ENCODE measurements at places on chromosomes 3 and 15. TPM values are rescaled to one million over a fixed set of nuclear protein-coding genes. Genes with fewer than 3 reads are reported as not detected.

The ST3GAL6 gene
- total RNA-seq = 8.6 TPM

- peak; percentile 55 for DNase-seq
Observed at GRCh38 chr3:159472611-159473010, 516.0 kb upstream of the IL12A start.

DNA sequence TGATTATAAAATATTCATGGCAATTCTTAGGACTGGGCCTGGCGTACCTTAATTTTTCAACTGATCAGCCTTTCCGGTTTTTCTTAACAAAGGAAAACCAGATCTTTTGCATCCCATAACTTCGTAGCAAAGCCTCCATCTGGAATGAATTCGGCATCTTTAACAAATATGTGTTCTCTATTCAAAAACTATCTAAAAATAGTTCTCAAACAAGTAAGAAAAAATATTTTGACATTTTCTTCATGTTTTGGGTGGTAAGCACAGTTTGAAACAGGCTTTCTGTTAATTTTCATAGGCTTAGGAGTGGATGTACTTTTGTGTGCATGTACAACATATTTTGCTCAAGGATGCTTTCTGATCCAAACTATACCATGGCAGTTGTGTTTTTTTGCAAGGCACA is 55.1 kb downstream of the RBMS3 start:
- no peak for DNase-seq

DNA sequence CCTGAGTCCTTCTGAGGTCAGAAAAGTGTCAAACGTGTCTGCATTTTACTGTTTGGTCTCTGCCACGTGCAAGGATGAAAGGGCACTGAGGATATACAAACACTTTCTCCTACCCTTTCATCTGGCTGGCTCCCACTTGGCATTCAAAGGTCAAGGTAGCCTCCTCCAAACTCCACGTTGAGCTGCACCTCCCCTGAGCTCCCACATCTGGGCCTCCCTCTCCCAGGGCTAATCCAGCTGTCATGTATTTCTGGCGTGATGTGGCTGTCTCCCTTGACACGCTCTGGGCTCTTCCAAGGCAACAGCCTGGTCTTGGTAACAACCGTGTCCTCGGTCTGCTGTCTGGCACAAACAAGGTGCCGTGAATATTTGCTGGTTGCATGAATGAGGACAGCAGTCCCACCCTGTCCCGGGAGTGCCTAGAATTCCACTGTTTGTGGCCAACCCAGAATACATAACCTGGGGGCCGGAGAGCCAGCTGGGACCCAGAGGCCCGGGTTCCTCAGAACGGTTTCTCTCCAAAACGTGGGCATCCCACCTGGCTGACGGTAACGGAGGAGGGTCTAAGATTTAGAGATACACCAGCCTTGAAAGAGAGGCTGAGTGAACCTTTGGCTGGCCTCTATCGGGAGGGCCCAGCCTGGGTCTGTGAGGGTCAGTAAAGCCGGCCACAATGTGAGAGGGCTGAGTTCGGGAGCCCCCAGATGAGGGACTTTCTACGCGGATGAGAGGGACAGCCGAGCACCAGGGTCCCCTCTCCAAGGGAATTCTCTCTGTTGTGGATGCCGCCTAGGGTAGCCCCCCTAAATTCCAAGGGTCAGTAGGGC is 767 bp downstream of the GLT8D1 start:
- peak; percentile 60 for DNase-seq

- DNase-seq = peak; percentile 37
Observed at GRCh38 chr3:178385280-178385952, 150.8 kb upstream of the KCNMB2 start.

- DNase-seq = no peak
Observed at GRCh38 chr15:73921254-73921925, 4.9 kb upstream of the LOXL1 start.

- peak; percentile 32 for DNase-seq
Observed at GRCh38 chr15:71599418-71600151, 210.8 kb upstream of the NR2E3 start.

DNA sequence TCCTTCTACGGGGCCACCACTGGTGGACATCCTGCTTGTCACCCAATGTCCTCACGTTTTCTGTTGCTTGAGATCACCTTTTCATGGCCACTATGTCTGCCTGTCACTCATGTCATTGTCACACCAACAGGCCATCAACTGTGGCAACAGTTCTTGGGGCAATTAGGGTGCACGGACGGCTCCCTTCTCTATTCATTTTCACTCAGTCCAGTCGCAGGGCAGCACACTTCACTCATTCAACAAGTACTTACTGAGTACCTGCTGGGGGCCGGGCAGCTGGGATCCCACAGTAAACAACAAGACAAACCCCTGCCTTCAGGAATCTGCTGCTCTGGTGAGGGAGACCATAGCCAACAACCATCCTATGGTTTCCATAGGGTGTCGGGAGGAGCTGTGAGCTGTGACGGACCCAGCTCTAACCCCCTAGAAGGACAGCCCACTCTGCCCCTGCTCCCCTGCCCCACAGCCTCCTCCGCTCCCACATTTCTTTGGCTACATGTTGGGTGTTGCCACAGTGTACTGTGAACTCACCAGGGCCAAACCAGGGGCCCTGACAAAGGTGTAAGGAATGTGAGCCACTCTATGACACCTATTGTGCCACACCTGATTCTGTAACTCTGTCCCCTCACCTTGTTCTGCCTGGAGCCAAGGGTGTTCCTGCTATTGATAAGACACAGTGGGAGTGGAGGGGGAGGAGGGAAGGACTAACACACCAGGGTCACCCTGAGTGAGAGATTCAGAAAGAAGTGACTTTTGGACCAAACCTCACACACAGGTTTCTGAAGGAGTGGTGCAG is 1.9 kb downstream of the VILL start:
- no peak for DNase-seq

The RUVBL1 gene
- total RNA-seq = 115 TPM

DNA sequence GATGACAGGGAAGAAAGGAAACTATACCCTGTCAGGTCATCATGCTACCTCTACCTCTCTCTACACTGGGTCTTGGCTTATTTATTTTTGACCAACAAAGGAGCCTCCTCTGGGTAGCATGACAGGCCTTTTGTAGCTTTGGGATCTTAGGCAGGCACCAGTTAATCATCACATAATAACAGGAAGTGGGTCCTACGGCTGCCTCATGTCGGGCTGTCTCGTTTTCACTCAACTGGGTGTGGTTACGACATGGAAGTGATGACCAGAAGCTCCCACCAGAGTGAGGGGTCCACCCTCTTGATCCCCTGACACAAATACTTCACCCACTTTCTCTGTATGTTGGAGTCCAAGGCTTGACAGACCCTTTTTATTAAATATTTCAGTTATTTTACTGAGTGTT is 105.3 kb downstream of the CD47 start:
- peak; percentile 47 for DNase-seq

DNA sequence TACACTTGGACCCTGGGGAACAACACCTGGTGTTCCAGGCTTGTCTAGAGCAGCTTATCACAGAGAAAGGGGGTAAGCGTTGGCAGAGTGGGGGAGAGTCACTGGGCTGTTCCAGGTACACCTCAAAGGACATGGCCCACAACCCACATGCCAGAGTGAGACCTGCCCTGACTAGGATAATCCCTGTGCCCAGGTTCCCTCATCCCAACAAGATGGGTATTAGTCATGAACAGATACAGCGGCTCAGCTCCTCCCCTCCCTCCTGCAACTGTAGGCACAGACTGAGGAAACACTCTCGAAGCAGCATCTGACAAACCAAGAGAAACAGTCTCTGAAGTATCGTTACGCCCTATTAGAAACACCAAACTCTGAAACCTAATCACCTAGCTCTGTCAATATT is 32.1 kb upstream of the RPS17 start:
- DNase-seq = peak; percentile 24

DNA sequence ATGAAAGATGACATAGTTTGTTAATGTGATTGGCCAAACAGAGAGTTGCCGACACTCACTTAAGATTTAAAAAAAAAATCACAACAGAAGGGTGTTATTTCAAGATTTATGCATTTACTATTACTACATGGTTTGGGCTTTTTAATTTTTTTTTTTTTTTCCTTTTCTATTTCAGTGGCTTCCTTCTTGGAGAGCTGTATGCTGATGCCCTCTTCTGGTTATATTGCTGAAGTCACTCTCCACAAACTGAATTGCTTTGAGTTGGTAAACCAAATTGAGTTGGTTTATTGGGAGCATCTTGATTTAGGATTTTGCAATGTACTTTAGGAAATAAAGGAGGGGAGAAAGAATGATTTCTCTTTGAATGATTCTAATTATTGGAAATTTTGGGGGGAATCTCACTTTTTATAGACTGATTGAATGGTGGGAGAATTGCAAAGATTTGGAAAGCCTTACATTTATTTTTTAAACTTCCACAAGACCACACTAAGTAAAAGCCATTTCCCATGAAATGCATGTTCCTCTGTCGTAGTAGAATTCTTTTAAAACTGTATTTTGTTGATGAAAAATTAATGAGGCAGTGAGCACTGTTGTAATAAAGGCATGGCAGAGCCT is 186.6 kb upstream of the FEZF2 start:
- peak; percentile 61 for DNase-seq

The CSPG5 gene
- 0.48 TPM for total RNA-seq

- peak; percentile 11 for DNase-seq
Observed at GRCh38 chr15:80106051-80106450, 46.6 kb downstream of the ZFAND6 start.

The CLSTN2 gene
- total RNA-seq = 0.59 TPM

DNA sequence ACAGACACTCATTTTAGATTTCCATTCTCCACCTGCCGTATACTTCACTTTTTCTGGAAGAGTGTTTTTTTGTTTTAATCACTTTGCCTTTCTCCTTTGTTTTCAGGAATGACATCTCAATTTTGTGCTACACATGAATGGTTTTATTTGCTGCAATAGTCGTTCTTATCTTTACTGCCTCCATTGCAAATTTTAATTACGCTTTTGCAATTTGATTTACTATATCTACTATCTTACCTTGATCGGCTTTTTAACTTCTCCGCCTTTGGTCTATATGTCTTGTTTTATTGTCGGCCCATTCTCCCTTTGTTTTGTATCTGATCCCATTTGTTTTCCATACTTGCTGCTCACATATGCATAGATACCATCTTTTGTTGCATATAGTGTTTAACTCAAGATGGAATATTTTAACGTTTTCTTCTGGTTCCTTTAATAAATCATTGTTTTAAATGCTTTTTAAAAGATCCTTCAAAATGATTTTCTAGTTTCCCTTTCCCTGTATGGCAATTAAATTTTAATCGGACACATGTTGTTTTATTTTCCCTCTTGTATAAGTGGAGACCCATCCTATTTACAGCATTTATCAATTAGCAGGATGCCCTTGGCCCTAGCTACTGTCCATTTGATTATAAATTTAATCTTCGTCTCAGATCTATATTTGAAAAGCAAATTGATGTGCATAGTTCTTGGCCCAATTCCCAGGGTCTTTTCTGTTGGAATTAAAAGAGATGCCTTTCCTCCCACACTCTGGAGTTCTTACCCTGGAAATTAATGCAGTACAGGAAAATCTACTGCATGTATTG is 97.2 kb upstream of the CNTN4 start:
- DNase-seq = no peak

DNA sequence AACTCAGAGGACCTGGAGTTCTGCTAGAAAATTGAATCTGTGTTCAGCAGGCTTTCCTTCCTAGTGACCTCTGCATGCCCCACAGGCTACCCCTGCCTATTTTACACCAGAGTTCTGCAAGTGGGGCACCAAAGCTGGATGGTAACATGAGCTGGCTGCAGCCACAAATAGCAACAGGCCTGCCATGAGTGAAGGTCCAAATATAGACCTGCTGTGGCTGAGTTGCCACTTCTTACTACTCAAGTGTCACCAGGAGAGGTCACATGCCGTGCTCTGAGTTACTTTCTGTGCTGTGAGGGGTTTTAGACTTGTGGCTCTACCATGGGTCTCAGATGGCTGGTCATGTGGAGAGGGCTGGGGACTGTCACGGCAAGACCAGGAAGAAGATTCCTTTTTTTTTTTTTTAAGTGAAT is at the start of gene FSD2:
TSS of gene FSD2 (minus strand) at position 76 of the 413 bp plus-strand sequence. CDS start 18,679 bp downstream, outside the sequence.
- DNase-seq = peak; percentile 18

DNA sequence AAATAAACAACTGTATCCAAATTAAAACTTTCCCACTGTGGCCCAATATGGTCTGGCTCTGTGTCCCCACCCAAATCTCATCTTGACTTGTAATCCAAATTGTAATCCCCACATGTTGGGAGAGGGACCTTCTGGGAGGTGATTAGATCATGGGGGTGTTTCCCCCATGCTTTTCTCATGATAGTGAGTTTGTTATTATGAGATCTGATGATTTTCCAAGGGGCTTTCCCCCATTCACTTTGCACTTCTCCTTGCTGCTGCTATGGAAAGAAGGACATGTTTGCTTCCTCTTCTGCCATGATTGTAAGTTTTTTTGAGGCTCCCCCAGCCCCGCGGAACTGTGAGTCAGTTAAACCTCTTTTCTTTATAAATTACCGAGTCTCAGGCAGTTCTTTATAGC is 55.0 kb downstream of the MINDY4B start:
- DNase-seq = no peak

The CPNE9 gene
- total RNA-seq = not detected

The SPTSSB gene
- not detected for total RNA-seq

DNA sequence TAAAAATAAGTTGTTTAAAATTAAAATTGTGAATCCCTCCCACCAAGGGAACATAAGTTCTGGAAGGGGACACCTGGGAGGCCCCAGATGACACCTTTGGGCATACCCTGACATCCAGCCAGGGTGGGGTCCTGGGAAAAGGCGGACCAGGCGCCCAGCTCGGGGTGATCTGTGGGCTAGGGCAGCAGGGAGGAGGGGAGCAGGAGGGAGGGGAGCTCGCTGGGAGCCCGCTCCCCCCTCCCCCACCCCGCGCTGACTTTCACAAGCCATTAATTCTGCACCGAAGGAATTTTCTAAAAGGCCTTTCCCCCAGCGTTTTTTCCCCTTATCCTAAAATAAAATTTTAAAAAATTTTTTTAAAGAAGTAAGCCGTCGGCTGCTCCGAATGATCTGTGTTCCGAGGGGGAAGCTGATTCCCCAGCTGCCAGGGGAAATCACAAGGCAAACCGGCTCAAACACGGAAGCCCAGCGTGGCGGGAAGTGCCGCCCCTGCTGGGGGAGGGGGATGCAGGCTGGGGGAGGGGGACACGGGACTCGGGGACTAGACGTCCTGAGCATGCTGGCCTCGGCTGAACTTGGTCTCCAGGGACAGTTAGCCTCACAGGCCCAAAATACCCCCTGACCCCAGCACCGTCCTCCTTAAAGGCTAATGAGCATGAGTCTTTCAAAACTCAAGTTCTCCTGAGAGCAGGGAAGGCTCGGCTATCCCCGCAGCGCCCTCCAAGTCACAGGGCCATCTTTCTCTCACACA is 13.9 kb downstream of the PLXND1 start:
- DNase-seq = no peak

DNA sequence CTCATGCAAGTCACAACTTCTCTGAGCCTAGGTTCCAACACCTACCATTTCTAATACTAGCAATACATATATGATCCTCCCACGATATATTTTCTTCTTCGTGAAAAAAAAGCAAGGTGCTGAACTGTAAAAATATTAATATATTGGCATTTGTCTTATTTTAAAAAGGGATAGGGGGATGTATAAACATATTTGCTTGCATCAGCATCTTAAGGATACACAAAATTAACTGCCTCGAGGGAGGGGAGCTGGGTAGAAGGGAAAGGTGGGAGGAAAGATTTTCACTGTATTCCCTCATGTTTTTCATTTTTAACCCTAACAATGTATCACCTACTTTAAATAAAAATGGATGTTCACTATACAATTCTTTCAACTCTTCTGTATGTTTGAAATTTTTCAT is 1.3 kb downstream of the HACD2 start:
- no peak for DNase-seq
